NCI-H2029 treated with DMSO at 0.1 percent for 48 hours (cell line): ENCODE measurements at places on chromosomes 7 and 10.
A peak's percentile ranks its signal among the peaks of the same experiment; 100 is the strongest.

GRCh38 chr10:127148933-127149220, 47.5 kb downstream of the INSYN2A start:
- DNase-seq, result no peak

DNA sequence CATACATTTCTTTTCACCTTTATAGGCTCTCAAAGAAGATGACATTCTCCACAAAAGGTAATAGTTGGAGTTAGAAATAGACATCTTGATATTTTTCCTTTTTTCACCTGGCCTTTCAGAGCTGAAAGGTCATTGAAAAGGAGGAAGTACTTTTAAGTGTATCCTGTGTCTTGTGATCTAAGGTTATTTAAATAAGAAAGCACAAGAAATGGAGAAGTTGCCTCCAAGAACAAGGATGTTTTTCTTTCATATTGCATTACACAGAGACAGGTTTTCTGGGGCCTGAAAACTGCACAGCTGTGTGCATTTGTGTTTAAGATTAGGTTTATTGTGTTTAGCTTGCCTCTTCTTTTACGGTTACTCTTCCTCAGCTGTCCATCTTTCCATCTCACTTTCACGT, 103.4 kb upstream of the SEMA3D start:
- no peak for DNase-seq

GRCh38 chr7:78473021-78473420, 674.4 kb downstream of the PHTF2 start:
- no peak for DNase-seq

DNA sequence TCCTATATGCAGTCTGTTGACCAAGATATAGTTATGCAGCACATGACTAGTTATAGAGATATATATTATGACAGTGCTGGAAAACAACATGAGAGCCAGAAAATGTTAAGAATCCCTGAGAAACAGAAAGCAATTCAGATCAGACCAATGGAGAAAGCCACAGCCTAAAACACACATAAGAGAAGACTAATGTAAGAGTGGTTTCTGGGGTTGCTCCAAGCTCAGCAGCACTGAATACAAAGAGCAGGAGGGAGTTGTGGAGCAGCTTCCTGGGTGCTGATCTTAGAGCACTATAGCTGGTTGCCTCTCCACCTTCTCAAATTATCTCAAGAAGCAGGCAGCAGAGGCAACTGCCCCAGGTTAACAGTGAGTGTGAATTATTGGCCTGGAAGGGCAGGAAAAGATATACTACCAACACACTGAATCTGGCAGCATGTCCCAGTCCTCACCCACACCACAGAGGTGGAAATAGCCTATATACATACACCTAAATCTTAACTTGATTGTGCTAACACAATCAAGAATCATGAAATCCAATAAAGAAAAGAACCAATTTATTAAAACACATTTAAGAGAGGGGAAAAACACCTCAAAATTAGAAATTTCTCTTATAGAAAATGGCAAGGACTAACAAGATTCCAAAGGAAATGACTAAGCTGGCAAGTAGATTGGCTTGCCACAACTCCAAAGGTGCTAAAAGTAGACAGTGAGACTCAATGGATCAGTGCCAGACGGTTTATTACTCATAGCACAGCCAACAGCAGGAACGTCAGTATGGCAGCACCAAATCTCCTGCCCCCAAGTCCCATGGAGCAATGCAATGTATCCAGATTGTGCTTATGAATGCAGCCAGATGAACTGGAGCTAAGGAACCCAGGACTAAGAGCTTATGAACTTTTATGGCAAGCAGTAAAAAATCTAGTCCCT, 5.1 kb downstream of the PTTG1IP2 start:
- DNase-seq, result no peak

- DNase-seq, result no peak
Measured at GRCh38 chr10:32371101-32371500, 24.1 kb upstream of the EPC1 start.

GRCh38 chr7:128892521-128893250, 17.8 kb downstream of the KCP start:
- DNase-seq, result no peak

DNA sequence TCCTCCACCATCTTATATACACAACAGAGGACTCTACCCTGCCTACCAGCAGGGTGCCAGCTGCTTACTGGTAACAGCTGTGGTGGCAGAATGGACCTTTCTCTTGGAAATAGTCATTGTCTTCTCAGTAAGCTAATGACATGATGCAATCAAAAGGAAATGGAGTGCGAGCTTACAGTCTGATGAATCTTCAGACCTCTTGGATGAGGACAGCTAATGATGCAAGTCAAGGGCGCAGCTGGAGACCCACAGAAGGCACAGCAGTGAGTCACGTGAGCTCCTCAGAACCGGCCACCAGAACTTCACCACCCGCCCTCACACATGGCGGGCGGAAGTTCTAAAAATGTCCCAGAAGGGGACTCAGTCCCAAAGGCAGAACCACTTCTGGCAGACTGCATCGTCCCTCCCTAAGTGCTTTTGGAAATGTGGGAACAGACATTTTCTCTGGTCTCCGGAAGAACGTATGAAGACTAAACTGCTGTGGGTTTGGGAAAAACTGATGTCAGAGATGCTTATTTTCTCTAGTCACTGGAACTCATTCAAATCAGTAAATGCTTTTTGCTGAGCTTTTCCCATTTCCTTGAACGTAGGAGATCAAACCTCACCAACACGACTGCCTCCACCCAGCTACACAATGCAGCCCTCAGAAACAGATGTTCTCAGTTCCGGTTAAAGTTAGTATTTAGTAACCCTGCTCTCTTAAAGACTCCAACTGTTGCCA, 96.4 kb downstream of the FAS start:
- no peak for DNase-seq

- no peak for DNase-seq
Measured at GRCh38 chr10:14773551-14774213, 1.0 kb downstream of the FAM107B start.

DNA sequence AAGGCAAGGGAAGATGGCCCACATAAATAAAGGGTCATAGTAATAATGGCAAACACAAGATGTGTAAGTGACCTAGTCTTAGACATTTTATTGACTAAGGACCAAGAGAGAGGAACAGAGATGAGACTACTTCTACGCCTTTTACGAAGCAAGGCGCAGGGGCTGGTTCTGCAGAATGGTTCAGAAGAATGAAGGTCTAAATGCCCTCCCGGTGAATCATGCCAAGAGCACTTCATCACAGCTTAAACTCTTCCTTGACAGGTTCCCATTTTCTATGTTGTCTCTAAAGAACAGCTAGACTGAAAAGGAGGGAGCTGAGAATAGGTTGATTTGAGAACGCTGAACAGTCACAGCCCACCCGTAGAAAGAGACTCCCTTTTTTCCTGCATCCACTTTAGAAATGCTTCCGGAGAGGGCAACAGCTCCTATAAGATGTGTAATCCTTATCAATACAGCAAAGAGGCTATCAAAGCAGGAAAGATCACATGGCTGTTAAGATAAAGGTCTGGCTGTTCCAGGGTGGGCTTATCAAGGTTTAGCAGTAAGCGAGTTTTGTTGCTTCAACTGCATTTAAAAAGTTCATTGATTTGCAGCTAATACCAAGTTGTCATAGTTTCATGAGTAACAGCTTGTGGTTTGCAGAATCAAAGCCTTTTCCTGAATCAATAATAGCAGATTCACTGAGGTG, 93.4 kb upstream of the AUTS2 start:
- no peak for DNase-seq

GRCh38 chr10:74150204-74150989, at the start of gene AP3M1:
Gene AP3M1, minus strand, starts transcription at chr10:74150828. Its CDS starts 12,449 bp downstream, at chr10:74138379.
- DNase-seq, result no peak

DNA sequence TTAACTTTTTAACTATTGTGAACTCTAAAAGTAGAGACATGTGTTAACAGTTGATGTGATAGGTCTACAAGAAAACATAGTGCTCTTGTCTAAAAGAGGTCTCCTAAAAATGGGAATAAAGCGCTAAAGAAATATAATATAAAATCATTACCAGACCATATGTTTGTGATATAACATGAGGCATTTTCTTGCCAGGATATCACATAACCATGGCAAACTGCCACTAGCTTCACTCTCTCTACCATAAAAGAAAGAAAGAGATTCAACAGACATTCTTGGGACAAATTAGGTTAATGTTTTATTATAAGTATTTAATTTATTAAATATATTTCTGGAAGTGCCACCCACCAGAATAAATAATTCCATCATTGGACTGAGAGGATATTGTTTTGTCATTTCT, 115.0 kb downstream of the TMEM26 start:
- no peak for DNase-seq

- no peak for DNase-seq
Measured at GRCh38 chr7:132526111-132526740, 50.0 kb downstream of the PLXNA4 start.

GRCh38 chr10:120732067-120732466, 119.1 kb upstream of the WDR11 start:
- no peak for DNase-seq

GRCh38 chr10:53839440-53840039, 961.5 kb downstream of the PCDH15 start:
- DNase-seq, result no peak

- DNase-seq, result no peak
Measured at GRCh38 chr10:59903871-59904270, 2.5 kb downstream of the CCDC6 start.

GRCh38 chr7:133052401-133052756, 29.5 kb downstream of the CHCHD3 start:
- DNase-seq, result no peak

- DNase-seq, result no peak
Measured at GRCh38 chr7:85471740-85472139, 284.9 kb upstream of the SEMA3D start.

DNA sequence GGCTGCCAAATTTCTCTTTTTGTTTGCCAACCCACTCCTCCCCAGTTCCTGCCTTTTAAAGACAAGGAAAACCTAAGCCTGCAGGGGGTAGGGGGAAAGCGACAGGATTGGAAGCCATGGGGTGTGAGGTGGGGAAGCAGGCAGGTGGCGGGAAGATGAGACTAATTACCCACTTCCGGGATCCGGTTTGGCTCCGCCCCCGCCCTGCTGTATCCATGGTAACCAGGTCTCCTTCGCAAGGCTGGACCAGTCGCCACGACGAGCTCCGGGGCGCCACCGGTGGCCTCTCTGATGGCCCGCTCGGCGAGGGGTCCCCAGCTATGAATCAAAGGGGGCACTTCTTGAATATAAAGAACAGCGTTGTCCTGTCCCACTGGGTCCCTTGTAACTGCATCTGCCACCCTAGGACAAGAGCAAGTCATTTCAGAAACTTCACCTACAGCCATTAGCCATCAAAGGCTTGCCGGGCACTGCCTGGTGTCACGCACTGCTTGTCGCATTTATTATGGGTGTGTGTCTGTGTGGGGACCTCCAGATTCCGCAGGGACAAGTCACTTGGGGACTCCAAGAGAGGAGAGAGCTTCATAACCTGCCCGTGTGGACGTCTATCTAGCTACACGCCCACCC, 55.4 kb upstream of the LMTK2 start:
- peak; percentile 47 for DNase-seq

GRCh38 chr7:137992550-137993394, 9.1 kb downstream of the CREB3L2 start:
- DNase-seq, result no peak

- DNase-seq, result no peak
Measured at GRCh38 chr7:68005992-68006391, 1009.4 kb downstream of the TYW1 start.

DNA sequence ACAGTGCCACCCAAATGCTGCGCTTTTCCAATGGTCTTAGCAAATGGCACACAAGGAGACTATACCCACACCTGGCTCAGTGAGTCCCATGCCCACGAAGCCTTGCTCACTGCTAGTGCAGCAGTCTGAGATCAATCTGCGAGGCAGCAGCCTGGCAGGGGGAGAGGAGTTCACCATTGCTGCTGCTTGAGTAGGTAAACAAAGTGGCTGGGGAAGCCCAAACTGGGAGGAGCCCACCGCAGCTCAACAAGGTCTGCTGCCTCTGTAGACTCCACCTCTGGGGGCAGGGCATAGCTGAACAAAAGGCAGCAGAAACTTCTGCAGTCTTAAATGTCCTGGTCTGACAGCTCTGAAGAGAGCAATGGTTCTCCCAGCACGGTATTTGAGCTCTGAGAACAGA, 891.2 kb downstream of the PCDH15 start:
- DNase-seq, result no peak

GRCh38 chr10:21402606-21403083, 122.8 kb downstream of the SKIDA1 start:
- no peak for DNase-seq

DNA sequence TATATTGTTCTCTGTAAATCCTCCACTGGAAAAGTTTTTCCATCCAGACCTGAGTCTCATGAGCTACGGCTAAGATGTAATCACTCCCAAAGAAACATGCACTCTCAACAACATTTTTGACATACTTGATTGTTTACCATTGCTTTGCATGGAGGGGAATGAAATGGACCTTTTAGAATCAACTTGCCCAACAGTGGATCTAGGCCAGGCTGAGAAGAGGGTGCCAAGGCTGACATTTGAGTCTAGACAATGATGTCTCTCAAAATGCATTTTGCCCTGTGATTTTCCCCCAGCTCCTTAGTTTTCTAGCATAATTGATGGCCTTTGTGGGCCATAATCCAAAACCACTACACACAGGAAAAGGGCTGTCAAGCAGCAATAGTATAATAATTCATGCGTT, 297.9 kb upstream of the KLF6 start:
- DNase-seq, result no peak

GRCh38 chr10:133444342-133445267, 9.1 kb upstream of the SCART1 start:
- DNase-seq, result no peak

- DNase-seq, result no peak
Measured at GRCh38 chr10:128063736-128064107, 62.5 kb downstream of the MKI67 start.

DNA sequence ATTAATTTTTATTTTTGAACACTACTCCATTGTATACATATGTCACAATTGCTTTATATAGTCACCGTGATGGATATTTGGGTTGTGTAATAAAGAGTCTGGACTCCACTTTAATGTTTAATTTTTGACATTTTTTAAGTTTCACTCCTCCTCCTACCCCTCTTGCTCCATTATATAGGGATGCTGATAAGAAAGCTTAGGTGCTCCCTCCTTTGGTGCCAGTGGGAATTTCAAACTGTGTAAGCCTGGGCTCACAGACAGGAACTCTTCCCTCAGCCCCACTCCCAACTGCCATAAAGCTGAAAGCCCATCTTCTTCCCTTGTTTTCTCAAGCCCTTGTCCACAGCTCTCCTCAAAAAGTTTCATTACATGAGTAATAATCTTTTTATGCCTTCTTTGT, 47.6 kb downstream of the TWIST1 start:
- DNase-seq, result no peak

GRCh38 chr10:86958901-86959736, 720 bp downstream of the SNCG start:
- no peak for DNase-seq
